ENCODE measurements at places on chromosomes 11 and 22. TPM values are rescaled to one million over a fixed set of nuclear protein-coding genes. Genes with fewer than 3 reads are reported as not detected.

Gene PAMR1
- total RNA-seq: 0.34 TPM

Gene KMT5B
- 18.4 TPM for total RNA-seq

Gene PGA3
- total RNA-seq: not detected

Gene HIPK3
- 73.7 TPM for total RNA-seq

Gene OR5AR1
- not detected for total RNA-seq

Gene LARGE2
- total RNA-seq: 12.4 TPM

Gene SYCE3
- total RNA-seq: not detected

Gene GAL3ST1
- total RNA-seq: 1.1 TPM

Gene AGBL2
- 0.76 TPM for total RNA-seq

Gene CDC42EP2
- total RNA-seq: 11.4 TPM

Gene ANO1
- total RNA-seq: 17.5 TPM

Gene DERL3
- total RNA-seq: 1.3 TPM

Gene OR2AG1
- not detected for total RNA-seq

Gene WNT7B
- total RNA-seq: 16.4 TPM

Gene STARD10
- 51.1 TPM for total RNA-seq

Gene SLC1A2
- not detected for total RNA-seq

Gene OR8A1
- total RNA-seq: not detected

Gene MYO18B
- total RNA-seq: 0.11 TPM

Gene CD3E
- 2.7 TPM for total RNA-seq
